ENCODE measurements at places on chromosomes 16 and 17. TPM values are rescaled to one million over a fixed set of nuclear protein-coding genes. Genes with fewer than 3 reads are reported as not detected.
A peak's percentile ranks its signal among the peaks of the same experiment; 100 is the strongest.

SLC38A8 gene
- 0.37 TPM for polyA plus RNA-seq

GRCh38 chr17:57145347-57145746 is 60.3 kb downstream of the AKAP1 start:
- peaks cover 8% of the 10 kb centered on the region for H3K4me1 ChIP-seq
- no peak overlapping the region for H3K27ac ChIP-seq
- no peak overlapping the region for H3K4me3 ChIP-seq

DNA sequence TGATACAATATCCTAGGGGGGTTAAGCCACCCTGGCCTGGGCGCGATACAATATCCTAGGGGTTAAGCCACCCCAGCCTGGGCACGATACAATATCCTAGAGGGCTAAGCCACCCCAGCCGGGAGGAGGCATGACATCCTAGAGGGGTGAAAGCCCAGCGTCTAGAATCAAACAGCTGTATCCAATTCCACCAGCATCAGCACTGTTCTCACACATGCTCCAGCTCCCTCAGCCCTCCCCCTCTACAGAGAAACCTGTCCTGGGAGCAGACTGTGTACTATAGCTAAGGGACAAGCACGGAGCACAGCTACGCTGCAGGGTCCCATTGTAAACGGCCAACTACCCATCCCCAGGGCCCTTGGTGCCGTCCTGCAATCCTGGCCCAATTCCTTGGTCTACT is 6.2 kb downstream of the GINS2 start:
- H3K27me3 ChIP-seq, result no peaks in the 10 kb centered on the region
- no peak overlapping the region for H3K4me3 ChIP-seq
- no peaks in the 10 kb centered on the region for H3K36me3 ChIP-seq
- H3K4me1 ChIP-seq, result peaks cover 25% of the 10 kb centered on the region

GRCh38 chr16:11407047-11407982 is 62.1 kb downstream of the RMI2 start:
- no peaks in the 10 kb centered on the region for H3K36me3 ChIP-seq
- no peak for DNase-seq
- no peak overlapping the region for H3K27ac ChIP-seq
- no peaks in the 10 kb centered on the region for H3K27me3 ChIP-seq
- peaks cover 16% of the 10 kb centered on the region for H3K4me1 ChIP-seq

GRCh38 chr16:67649494-67649931 is 4.6 kb downstream of the CARMIL2 start:
- no peak for DNase-seq
- H3K36me3 ChIP-seq, result peaks cover 76% of the 10 kb centered on the region
- no peak overlapping the region for H3K4me3 ChIP-seq
- peaks cover 8% of the 10 kb centered on the region for H3K4me1 ChIP-seq
- H3K27me3 ChIP-seq, result peaks cover 20% of the 10 kb centered on the region

CCL2 gene
- polyA plus RNA-seq, result 10.8 TPM

IGSF6 gene
- polyA plus RNA-seq, result 15.5 TPM

TGFB1I1 gene
- polyA plus RNA-seq, result 23.6 TPM

SDK2 gene
- 0.86 TPM for polyA plus RNA-seq

GRCh38 chr17:8359769-8360168 is 16.7 kb downstream of the KRABD2 start:
- H3K4me1 ChIP-seq, result no peaks in the 10 kb centered on the region
- DNase-seq, result no peak

DNA sequence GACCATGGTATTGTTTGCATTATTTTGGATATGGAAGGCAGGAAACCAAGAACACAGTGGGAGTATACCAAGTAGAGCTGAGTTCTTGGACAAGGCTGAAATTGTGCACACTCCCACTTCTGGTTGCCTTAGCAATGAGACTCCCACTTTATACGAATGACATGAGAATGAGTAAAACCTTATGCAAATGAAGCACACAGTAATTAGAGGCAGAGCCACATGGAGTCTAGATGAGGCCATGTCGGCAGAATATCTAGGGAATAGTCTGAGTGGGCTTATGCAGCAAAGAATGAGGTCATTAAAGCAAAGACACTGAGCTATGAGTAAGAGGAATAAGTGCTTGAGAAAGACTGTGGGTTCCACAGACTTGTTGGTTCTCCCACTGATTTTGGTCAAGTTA is 178.7 kb downstream of the GRIN2A start:
- no peak overlapping the region for H3K4me3 ChIP-seq
- H3K27me3 ChIP-seq, result no peaks in the 10 kb centered on the region
- H3K4me1 ChIP-seq, result no peaks in the 10 kb centered on the region
- H3K27ac ChIP-seq, result no peak overlapping the region
- H3K36me3 ChIP-seq, result no peaks in the 10 kb centered on the region

- no peak overlapping the region for H3K4me3 ChIP-seq
- H3K27ac ChIP-seq, result no peak overlapping the region
- H3K27me3 ChIP-seq, result no peaks in the 10 kb centered on the region
- DNase-seq, result no peak
- peaks cover 7% of the 10 kb centered on the region for H3K4me1 ChIP-seq
- no peaks in the 10 kb centered on the region for H3K36me3 ChIP-seq
These were observed 60.5 kb downstream of the ZZEF1 start for GRCh38 chr17:4082136-4082924.

NAGS gene
- polyA plus RNA-seq, result 0.90 TPM

- H3K4me1 ChIP-seq, result no peaks in the 10 kb centered on the region
- no peaks in the 10 kb centered on the region for H3K36me3 ChIP-seq
- no peak overlapping the region for H3K4me3 ChIP-seq
- H3K27ac ChIP-seq, result no peak overlapping the region
These were observed 21.0 kb downstream of the RAB11FIP4 start for GRCh38 chr17:31412511-31412910.

DNA sequence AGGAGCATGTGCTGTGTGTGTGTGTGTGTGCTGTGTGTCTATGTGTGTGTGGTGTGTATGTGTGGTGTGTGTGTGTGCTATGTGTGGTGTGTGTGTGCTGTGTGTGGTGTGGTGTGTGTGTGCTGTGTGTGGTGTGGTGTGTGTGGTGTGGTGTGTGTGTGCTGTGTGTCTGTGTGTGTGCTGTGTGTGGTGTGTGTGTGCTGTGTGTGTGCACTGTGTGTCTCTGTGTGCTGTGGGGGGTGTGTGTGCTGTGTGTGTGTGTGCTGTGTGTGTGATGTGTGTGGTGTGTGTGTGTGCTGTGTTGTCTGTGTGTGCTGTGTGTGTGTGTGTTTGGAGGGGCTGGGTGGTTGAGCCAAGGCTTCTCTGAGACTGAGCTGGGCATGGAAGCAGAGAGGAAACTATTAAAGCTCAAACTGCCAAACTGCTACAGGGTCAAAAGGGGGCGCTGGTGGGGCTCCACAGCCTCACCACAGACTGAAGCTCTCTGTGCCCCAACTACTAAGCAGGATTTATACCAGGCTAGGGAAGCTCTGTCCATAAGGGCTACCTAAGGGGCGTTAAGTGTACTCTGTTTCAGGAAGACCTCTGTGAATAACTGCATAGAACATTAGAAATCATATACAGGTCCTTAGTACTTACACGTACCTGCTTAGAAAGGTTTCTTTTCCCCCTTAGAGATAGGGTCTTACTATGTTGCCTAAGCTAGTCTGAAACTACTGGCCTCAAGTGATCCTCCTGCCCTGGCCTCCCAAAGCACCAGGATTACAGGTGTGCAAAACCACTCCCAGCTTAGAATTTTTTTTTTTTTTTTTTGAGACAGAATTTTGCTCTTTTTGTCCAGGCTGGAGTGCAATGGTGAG is 27.8 kb upstream of the GHDC start:
- H3K27me3 ChIP-seq, result no peaks in the 10 kb centered on the region
- H3K4me1 ChIP-seq, result no peaks in the 10 kb centered on the region
- DNase-seq, result no peak
- no peak overlapping the region for H3K4me3 ChIP-seq
- peak overlapping the region; percentile 11 for H3K27ac ChIP-seq
- H3K36me3 ChIP-seq, result peaks cover 3% of the 10 kb centered on the region

DNA sequence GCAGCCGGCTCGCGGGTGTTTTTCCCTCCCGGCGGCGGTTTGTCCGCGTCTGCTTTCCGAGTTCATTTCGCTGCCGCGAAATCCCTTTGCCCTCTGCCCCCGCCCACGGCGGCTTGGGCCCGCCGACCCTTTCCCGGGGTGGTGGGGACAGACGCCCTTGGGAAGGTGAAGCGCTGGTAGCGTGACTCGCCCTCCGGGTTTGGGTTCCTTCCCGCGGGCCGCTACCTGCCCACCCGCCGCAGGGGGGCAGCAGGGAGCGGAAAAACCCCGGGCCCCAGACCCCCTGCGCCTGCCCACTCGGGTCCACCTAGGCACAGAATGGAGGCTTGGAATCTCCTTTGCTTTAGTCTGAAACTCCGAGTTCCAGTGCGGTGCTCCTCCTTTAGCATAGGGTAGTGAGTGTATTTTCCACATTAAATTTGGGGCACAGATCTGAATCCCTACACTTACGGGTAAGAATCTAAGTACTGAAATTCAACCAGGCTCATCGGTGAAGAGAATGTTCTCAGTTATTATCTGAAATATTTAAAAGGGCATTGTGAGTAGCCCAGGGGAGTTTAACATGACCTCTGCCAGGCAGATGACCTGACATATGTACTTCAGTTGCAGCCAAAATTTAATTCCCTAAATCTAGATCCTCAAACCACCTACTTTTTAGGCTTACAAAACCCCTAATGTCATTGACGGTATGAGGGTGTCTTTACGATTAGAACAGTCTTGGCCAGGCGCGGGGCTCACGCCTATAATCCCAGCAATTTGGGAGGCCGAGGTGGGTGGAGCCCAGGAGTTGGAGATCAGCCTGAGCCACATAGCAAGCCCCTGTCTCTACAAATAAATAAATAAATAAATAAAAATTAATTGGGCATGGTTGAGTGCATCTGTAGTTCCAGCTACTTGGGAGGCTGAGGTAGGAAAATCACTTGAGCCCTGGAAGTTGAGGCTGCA is 1.0 kb downstream of the NME2 start:
- peaks cover 36% of the 10 kb centered on the region for H3K36me3 ChIP-seq
- no peaks in the 10 kb centered on the region for H3K27me3 ChIP-seq
- peak; percentile 90 for DNase-seq
- peak overlapping the region; percentile 97 for H3K4me3 ChIP-seq
- H3K27ac ChIP-seq, result peak overlapping the region; percentile 96
- H3K4me1 ChIP-seq, result peaks cover 22% of the 10 kb centered on the region

- no peak overlapping the region for H3K4me3 ChIP-seq
- no peaks in the 10 kb centered on the region for H3K27me3 ChIP-seq
- no peak overlapping the region for H3K27ac ChIP-seq
- DNase-seq, result no peak
- no peaks in the 10 kb centered on the region for H3K36me3 ChIP-seq
These were observed 85.3 kb upstream of the NSRP1 start for GRCh38 chr17:30031214-30031869.

Measured in spleen (tissue), 13 donors.